NCI-H1417 (cell line): ENCODE measurements at places on chromosomes 5 and 9.
A peak's percentile ranks its signal among the peaks of the same experiment; 100 is the strongest.

DNA sequence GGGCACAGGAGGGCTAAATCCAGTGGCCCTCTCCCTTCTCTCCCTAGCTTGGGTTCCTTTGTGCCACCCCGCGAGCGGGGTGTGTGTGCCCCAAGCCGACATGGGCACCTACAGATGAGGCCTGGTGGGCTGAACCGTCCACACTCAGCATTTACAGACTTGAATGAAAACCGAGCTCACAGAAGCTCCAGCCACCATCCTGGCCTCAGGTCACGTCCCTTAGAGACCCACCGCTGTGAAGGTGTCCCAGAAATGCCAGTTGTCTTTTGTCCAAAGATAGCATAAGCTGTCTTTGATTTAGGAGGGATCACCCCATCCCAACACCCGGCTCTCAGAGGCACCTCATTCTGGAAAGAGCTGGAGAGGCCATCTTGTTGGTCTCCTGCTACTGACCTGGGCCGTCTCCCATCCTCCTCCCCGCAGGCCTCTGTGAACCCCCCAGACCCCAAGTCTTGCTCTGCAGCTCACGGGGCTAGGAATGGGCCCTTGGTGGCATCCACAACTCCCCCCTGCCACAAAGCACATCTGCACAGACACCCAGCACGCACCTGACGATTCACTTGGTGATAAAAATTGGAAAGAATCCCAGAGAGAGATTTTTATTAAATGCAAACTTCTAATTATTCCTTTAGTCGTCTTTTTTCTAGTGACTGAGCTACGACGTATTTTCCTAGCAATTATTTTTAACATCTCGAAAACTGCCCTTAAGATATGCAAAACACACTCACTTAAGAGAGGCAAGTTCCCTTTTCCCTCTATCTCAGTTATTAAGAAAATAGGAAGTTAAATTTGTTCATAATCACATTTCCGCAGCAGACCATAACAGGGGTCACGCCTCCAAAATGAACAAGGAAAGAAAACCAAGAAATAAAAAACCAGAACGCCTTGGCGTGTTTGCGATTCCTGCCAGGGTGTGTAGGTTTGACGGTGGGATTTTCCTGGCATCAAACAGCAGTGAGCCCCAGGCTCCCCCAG, 80.5 kb upstream of the LMX1B start:
- no peak for DNase-seq

DNA sequence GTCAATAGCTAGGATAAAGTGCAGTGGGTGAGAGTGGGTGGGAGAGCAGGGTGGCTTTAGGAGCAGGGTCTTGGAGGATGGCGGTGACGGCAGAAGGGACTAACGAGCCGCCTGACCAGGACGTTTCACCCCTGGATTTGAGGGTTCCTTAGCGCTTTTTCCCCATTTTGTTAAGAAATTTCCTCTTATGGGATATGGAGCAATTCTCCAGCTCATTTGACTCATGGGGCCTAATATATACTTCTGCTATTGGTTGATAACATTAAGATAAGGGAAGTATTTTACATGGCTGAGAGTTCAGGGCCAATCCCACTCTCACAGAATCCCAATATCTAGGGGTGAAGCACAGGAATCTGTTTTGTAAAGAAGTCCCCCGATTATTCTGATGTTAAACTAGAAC, 17.6 kb downstream of the CD180 start:
- no peak for DNase-seq

GRCh38 chr5:114458726-114459125, 96.9 kb downstream of the KCNN2 start:
- DNase-seq: no peak

GRCh38 chr9:75457474-75458011, 369.2 kb downstream of the OSTF1 start:
- DNase-seq: no peak

GRCh38 chr9:131818089-131818488, 78.2 kb upstream of the RAPGEF1 start:
- no peak for DNase-seq

DNA sequence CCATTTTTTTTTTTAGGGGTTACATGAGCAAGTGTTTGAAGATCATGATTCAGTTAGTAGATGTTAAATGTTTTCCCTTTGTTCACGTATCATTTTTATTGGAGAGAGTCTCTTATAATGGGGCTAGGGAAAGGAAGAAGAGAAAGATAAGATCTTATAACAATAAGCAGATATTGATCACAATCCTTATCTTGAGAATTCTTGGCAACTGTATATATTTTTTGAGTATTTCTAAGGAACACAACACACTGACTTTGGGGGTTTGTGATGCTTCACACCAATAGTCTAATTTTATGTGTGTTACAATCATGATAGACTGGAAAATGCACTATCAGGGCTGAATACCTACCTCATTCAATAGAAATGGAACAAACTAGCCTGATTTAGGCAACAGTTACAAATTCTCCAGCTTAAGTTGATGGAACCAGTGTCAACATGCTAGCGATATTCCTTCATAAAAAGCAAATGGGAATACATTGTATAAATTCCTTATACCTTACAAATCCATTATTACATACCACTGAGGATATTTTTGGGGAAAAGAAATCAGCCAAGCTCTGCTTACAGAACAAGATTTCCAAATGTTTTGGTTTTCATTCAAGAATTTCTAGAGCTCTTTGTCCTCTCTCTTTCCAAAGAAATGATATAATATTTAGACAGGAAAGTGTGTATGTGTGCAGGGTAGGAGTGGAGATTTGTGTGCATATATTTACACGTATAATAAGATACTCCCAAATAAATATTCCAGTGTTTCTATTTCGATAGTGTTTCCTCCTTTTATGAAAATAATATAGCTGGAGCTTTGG, 41.5 kb downstream of the SVEP1 start:
- DNase-seq: no peak

- DNase-seq: no peak
These were observed 19.1 kb downstream of the PHF2 start for GRCh38 chr9:93595461-93595860.

- no peak for DNase-seq
These were observed 170.0 kb downstream of the CCDC171 start for GRCh38 chr9:15722888-15723287.

DNA sequence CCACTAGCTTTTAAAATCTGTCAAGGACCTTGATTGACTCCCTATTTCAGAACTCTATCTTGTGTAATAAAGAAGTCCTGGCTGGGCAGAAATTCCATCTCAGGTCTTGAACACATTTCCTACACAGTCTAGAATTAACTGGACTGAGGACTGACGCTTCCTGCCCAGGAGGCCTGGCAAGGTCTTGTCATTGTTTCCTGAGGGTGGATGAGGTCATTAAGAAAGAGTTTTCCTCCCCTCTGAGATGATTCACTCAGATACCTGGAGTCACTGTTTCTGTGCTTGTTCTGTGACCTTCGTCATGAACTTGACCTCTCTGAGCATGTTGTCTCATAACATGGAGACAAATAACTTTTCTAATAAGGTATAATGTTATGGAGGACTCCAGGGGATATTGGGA, 10.0 kb downstream of the MTAP start:
- DNase-seq: no peak

DNA sequence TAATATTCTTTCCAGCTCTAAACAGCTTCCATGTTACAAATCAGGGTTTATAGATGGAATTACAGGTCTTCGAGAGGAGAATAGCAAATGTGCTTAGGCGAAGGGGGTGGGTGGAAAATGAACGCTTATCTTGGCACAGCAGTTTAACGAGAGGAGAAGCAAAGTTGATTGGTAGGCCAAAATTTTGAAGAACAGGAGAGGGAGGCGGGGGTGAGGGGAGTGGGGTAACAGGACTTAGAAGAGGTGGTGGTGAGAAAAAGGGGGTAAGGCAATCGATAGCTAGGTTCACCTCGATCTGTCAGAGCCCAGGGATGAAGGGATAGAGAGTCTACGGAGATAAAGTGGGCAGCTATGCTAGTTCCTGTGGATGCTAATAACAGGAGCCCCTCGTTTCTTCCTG, 764 bp downstream of the ANKRA2 start:
- peak; percentile 17 for DNase-seq

- no peak for DNase-seq
These were observed 54.9 kb upstream of the BOD1 start for GRCh38 chr5:173671121-173671949.

DNA sequence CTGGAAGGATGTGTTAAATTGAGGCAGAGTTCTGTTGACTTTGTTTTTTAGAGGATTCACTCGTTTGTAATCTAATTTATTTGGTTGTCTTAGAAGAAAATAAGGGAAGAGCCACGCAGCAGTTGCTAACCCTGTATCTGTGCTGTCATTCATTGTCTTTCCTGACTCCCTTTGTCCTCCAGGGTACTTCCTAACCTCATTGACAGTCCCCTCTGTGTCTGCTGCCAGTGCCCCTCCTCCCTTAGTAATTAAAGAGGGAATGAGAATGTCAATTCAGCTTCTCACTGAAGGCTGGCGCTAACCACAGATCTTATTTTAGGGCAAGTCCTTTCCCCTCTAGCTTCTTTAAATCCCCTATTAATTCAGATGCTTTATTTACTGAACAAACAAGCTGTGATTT, 84.0 kb downstream of the MAST4 start:
- no peak for DNase-seq

DNA sequence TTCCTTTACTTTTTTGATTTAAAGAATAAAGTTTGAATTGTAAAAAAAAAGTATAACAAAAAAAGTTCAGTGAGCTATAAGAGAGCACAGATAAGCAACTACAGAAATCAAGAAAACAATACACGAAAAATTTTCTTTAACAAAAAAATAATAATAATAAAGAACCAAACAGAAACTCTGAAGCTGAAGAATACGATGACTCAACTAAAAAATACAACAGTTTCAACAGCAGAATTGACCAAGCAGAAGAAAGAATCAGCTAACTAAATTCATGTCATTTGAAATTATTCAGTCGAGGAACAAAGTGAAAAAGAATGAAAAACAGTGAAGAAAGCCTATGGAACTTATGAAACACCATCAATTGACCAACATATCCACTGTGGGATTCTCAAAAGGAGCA, 177.7 kb downstream of the NDUFS4 start:
- no peak for DNase-seq

- no peak for DNase-seq
These were observed 17.8 kb downstream of the INIP start for GRCh38 chr9:112700085-112700484.

DNA sequence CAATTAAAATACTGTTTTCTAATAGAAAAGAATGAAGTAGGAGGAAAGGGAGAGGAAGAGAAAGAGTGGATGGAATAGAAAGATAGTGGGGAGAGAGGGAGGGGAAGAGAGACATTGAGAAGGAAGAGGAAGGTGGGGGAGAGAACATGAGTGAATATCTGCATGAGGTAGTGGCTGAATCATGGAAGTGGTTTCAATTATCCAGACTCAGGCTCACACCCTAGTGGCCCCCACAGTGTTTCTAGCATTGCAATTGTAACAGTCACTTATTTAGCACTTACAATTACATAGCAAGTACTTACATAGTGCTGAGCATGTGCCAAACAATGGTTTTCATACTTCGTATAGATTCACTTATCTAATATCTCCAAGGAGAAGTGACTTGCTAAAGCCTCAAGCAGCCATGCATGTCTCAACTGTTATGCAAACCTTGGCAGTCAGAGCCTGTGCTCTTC, 72.7 kb downstream of the CAST start:
- peak; percentile 67 for DNase-seq

- peak; percentile 51 for DNase-seq
These were observed 12.1 kb upstream of the DMAC1 start for GRCh38 chr9:7811677-7812076.

- DNase-seq: no peak
These were observed 131.7 kb downstream of the DAB2IP start for GRCh38 chr9:121783111-121783510.

DNA sequence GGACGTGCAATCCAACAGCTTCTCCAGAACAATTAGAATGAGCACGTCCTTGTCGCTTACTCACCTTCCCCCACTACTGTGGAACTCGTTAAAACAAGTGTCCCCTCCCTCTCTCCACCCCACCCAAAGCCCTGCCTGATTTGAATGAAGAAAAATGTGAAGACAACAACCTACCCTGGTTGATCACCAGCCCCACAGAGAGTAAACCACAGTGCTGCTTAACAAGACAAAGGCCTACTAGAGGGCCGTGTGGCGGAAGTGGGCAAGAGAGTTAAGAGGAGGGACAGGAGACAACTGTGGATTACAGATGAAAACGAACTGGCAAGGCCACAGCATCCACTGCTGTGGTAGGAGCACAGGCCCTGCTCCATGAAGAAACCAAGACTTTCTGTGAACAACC, 51.1 kb downstream of the CDK5RAP2 start:
- no peak for DNase-seq

GRCh38 chr9:133920471-133920870, 71.7 kb downstream of the VAV2 start:
- DNase-seq: no peak

- no peak for DNase-seq
These were observed 110.5 kb downstream of the TMEM232 start for GRCh38 chr5:110616009-110616408.

DNA sequence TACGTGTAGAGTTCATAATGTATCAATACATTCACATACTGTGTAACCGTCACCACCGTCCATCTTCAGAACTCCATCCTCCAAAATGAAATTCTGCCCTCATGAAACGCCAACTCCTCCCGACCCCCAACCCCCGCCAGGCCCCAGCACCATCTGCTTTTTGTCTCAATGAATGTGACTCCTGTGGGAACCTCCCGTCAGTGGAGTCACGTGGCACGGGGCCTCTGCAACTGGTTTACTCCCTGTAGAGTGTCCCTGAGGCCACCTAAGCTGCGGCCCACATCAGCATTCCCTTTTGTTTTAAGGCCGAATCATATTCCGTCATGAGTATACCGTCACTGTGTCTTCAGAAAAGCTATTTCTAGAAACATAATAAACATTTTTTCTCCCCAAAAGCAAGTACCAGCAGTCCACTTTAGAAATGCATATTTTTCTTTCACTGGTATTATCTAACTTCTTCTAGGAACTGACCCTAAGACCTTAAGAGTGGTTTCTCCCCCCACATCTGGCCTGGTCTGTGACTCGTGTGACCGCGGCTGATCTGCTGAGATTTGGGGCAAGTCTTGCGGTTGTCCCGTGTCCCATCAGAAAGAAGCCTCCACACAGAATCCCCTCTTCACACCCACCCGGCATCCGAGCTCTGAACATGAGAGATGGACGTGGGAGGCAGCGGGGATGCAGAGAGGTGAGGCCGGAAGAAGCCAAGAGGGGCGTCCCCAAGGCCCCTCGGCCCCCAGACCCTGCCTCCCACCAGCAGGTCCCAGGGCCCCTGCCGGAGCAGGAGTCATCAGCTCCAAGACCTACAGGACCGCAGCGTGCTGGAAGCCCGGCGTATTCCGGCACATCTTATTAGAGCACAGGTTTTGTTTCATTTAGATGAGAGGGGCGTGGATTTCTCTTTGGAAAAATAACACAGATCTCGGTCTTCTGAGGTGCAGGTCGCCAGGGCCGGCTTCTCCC, 38.3 kb downstream of the SLC6A3 start:
- DNase-seq: no peak
